ENCODE measurements at places on chromosomes 12 and 14.

GRCh38 chr12:69647178-69647577, 36.5 kb upstream of the LRRC10 start:
- no peak for DNase-seq

DNA sequence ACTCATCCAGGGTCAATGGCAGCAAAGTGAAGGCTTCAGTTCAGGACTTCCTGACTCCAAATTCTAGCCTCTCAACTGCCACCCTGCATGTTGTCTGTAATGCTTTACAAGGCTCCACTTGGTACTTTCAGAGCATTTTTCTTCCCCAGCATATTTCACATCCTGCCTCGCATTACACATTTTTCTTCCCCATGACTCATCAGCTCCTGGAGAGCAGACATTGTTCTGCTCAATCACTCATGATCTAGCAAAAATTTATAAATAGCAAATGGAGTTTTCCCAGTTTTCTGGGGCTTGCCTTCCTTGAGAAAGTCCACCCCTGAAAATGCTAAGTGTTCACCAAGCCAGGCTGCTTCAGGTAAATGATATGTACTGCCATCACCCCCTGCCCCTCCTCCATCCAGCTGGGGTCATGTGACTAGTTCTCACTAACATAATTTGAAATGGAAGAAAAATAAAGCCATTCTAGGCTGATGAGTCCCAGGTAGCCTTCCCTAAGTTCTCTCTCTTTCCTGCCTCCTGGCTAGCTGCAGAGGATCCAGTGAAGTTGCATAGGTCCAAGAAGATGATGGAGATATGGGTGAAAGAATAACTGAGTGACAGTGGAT, 69.4 kb downstream of the ARMH4 start:
- DNase-seq: peak; percentile 51

DNA sequence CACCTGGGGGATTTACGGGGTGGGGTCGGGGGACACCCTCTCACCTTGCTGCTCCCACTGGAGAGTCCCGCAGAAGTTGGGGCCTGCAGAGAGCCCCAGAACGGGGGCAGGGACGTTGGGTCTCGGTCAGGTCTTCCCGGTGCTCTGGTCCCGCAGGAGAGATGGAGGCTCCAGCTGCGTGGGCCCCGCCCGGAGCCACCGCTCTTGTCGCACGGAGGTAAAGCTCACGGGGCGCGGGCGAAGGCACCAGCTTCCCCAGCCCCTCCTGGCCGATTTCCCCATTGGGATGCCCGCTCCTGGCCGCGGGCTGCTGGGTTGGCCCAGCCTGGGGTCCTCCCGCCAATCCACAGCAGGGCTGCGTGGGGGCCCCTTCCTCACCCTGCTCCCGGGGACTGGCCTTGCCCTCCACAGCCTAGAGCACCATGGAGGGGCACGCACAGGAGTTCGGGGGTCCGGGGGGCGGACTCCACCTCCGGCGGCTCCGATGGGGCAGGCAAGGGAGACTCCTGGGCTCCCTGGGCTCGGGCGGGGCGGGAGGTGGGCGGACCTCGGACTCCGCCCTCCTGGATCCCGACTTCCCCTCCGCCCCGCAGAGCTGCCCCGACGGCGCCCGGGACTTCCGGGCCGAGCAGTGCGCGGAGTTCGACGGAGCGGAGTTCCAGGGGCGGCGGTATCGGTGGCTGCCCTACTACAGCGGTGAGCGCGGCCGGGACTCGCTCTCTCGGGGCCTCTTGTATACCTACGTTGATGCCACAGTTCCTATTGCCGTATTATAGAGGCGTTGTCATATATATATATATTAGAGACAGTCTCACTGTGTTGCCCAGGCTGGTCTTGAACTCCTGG, 8.4 kb downstream of the PAPLN start:
- DNase-seq: no peak

- no peak for DNase-seq
These were observed 951 bp upstream of the CHST11 start for GRCh38 chr12:104455578-104456416.

DNA sequence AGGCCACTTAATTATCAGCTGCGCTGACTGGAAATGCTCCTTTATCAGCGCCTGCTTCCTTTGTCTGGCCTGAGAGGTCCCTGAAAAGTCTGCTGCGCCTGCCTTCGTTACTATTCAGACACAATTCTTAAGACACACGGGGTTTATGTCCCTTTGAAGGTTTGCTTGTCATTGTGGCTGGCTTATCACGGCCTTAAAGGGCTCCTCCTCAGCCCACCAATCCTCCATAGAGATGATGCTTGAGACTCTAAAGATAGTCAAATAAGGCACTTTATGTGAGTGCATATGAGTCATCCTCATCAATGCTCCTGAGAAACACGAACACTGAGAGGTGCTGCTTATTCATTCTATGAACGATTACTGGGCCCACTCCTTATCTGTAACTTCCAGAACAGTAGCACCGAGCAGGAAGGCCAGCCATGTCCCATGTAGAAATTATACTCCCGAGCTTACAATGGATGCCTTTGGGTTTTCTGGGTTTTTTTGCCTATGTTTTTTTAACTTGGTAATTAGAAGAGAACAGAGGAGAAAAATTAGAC, 1268.2 kb upstream of the TMEM132C start:
- no peak for DNase-seq

DNA sequence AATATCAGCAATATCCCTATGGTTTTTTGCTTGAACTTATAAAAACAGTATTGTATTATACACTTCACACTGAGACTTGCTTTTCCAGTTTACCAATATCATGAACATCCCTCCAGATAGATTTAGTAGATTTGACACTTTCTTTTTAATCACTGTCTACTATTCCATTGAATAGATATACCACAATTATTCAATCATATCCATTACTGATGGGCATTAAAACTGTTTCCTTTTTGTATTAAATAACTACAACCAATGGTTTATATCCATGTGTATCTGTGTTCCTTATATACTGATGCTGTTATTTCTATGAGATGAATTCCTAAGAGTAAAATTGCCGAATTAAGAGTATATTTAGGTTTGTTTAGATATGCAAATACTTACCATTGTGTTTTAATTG, 13.0 kb upstream of the DHRS7 start:
- no peak for DNase-seq

- DNase-seq: peak; percentile 82
These were observed 22.2 kb downstream of the TMEM30B start for GRCh38 chr14:61258985-61259384.

- DNase-seq: no peak
These were observed 37.1 kb upstream of the LMNTD1 start for GRCh38 chr12:25590011-25590721.

DNA sequence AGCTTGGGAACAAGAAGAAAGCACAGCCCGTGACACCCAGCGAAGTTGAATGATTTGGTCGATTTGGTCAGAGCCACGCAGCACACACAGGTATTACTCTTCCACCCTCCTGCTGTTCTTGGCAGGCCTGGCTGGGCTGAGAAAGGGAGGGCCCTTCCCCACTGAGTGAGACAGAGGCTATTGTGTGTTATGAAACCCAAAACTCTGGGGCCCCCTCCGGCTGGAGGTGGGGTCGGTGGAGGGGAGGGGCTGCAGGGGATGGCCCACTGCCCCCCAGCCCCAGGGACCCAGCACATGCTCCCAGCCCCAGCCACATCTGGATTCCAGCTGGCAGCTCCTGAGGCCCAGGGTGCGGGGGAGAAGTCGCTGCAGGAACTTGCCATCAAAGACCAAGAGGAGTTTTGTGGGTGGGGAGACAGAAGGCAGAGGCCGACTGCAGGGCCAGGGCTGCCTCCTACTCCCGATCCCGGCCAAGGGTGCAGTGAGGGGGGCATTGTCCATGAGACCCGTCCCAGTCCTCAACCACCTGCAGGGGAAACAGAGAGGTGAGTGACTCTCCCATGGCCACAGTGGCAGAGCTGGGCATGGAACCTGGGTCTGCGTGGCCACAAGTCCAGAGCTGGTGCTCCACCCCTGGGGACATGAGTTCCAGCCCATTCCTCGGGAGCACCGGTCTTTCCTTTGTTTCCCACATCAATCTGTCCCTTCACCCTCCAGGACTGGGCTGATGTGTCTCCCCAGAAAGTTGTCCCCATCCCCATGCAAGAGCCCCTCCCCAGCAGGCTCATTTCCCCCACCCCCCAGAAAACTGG, 8.7 kb downstream of the TMEM119 start:
- DNase-seq: no peak

- no peak for DNase-seq
These were observed 94.2 kb downstream of the HEATR5A start for GRCh38 chr14:31326111-31326510.

DNA sequence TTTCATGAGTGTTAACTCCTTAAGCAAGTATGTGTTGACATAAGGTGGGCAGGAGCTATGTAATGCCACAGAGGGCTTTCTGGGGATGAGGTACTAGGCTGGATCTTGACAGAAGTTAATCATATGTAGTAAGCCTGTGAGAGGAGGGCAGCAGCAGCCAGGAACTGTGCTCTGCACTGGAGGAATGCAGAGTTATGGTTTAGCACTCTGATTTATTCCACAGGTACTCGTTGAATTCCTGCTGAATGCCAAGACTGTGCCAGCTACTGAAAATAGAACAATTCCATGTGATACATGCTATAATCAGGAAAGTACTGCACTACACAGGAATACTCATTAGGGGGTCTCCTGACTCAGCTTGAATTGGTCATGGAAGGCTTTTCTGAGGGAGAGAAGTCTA, 58.7 kb downstream of the SUSD6 start:
- no peak for DNase-seq

- DNase-seq: no peak
These were observed 4.3 kb downstream of the CCNT1 start for GRCh38 chr12:48712209-48712608.

GRCh38 chr14:99420711-99421110, 59.9 kb downstream of the SETD3 start:
- DNase-seq: no peak

DNA sequence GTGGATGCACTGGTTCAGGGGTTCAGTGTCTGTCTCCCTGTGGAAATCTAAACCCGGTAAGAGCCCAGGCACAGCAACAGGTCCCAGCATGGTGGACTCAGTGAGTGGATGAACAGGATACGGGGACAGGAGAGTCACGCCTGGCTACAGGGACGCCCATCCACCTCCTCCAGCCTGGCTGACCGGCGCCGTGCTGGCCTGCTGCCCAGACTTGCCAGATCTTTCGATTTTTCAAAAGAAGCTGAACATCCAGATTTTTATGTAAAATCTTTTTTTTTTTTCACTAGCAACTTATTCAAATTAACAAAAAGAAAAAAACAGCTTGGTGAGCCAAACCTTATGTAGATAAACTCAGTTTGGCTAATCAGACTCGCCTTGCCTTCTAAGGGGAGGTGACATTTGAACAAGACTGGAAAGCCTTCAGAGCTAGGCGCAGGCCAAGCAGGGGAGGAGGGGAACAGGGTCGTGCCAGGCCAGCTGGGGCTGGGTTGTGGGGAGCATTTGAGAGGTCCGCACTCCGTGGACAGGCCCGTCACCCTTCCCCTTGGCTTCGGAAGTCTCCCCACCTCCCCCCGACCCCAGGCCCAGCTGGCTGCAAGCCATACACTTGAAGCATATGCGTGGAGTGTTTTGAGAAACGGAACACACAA, 87.8 kb upstream of the NCOR2 start:
- DNase-seq: peak; percentile 88

DNA sequence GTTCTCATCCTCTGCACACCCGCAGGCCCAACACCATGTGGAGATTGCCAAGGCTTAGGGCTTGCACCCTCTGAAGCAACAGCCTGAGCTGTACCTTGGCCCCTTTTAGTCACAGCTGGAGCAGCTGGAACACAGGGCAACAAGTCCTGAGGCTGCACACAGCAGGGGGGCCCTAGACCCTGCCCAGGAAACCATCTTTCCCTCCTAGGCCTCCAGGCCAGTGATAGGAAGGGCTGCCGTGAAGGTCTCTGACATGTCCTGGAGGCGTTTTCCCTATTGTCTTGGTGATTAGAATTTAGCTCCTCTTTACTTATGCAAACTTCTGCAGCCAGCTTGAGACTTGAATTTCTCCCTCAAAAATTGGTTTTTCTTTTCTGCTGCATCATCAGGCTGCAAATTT, 373.5 kb upstream of the CLEC14A start:
- DNase-seq: no peak
